ENCODE measurements at places on chromosomes 2 and 18. TPM values are rescaled to one million over a fixed set of nuclear protein-coding genes. Genes with fewer than 3 reads are reported as not detected.
A peak's percentile ranks its signal among the peaks of the same experiment; 100 is the strongest.

DNA sequence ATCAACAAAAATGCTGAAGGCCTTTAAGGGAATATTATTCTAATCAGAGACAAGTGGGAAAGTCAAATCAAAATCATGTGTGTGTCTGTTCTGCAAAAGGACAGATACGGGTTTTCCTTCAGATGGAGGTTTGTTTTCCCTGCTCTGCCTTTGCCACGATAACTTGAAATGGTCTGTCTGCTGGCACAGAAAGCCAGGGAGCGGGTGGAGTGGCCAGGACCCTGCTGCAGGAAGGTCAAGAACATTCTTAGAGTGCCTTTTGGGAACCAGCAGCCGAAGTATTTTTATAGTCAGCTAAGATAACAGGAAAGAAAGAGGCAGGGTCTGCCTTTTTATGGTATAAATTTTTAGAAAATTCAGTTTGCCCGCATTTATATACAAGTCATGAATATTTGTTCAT, 234.2 kb downstream of the LTBP1 start:
- no peak for DNase-seq

DNA sequence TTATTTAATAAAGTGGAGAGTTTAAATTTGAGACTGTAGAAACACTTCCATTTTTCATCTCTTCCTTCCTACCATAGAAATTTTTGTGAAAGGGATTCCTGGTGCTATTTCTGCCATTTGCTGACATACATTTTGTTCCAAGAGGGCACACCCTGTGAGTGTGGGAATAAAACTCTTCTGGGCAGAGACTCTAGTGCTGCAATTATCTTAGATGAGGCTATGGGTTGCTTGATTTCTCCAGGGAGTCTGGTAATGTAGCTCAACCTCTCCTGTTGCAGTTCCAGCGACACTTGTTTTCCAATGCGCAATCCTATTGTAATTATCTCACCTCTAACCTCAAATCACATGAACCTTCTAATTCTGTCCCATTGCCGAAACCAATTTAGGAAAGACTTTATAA, 60.1 kb upstream of the ZSWIM2 start:
- no peak for DNase-seq

- DNase-seq, result no peak
These were observed 263.1 kb downstream of the CDH20 start for GRCh38 chr18:61596296-61596695.

DNA sequence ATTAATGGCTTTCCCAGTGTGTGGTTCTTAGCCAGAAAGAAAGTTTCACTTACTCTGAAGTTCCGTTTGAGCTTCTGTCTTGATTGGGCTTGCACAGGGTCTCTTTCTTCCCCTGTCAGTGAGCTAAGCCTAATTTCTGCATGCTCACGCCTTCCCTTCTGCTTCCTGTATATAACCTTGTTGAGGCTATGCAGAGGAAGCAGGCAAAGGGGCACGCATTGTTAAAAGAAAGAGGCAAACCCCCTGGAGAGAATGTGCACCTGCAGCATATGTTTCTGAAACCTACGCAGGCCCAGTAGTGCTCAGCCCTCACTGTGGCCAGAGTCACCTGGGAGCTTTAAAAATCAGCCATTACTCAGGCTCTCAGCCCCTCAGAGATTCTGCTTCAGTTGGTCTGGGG, 14.5 kb upstream of the PLA2R1 start:
- no peak for DNase-seq

DNA sequence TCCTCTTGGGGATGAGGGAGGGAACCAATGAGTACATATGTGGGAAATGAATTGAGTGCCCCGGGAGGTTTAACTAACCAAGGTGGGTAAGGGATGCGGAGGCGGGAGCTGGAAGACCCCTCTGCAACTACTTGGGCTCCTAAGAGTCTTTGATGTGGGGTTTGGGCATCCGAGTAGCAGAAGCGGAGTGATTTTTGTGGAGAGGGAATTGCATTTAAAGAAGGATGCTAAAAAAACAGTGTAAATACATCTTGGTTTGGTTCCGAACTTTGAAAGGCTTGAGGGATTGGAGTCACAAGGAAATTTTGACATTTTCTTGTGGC, 215.7 kb downstream of the MCFD2 start:
- peak; percentile 32 for DNase-seq

DNA sequence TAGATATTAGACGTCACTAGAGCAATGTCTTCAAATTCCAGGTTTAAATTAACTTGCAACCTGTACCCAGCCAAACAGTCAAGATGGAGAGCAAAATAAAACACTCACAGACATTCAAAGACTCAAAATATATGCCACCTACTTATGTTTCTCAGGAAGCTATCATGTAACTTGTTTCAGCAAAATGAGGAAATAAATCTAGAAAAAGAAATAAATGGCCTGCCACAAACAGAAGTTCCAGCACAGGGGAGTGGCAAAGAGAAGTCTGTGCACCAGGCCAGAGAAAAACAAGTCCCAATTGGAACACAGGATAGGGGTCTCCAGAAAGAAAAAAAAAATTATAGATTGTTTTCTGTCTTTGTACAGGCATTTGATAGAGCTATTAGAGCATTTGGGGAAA, 96.7 kb downstream of the LRP2 start:
- no peak for DNase-seq

GRCh38 chr2:22518641-22519040, 866.3 kb upstream of the KLHL29 start:
- DNase-seq, result no peak

GRCh38 chr2:173862612-173863217, 102.5 kb downstream of the SP3 start:
- no peak for DNase-seq

DNA sequence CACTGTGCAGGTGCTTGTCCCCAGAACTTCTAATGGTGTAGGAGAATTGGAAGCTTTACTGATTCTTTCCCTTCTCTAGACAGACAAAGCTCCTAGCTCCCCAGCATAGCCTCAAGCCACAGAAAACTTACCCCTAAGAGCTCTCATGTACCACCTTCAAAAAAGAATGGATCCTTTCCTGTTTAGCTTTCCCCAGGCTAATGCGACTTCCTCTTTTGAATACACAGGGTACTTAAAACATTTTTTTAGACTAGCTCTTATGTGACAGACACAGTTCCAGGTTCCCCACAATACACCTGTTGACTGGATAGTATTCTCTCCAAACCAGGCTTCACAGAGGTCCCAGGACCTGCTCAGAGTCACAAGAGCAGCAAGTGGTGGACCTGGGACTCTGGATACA, 8.3 kb downstream of the CTAGE1 start:
- no peak for DNase-seq

GRCh38 chr2:123732563-123732962, 292.5 kb upstream of the CNTNAP5 start:
- peak; percentile 1 for DNase-seq

GRCh38 chr18:36185157-36185556, 2.1 kb upstream of the MOCOS start:
- DNase-seq, result no peak

- no peak for DNase-seq
These were observed 261.3 kb downstream of the MBD5 start for GRCh38 chr2:148282201-148282600.

DNA sequence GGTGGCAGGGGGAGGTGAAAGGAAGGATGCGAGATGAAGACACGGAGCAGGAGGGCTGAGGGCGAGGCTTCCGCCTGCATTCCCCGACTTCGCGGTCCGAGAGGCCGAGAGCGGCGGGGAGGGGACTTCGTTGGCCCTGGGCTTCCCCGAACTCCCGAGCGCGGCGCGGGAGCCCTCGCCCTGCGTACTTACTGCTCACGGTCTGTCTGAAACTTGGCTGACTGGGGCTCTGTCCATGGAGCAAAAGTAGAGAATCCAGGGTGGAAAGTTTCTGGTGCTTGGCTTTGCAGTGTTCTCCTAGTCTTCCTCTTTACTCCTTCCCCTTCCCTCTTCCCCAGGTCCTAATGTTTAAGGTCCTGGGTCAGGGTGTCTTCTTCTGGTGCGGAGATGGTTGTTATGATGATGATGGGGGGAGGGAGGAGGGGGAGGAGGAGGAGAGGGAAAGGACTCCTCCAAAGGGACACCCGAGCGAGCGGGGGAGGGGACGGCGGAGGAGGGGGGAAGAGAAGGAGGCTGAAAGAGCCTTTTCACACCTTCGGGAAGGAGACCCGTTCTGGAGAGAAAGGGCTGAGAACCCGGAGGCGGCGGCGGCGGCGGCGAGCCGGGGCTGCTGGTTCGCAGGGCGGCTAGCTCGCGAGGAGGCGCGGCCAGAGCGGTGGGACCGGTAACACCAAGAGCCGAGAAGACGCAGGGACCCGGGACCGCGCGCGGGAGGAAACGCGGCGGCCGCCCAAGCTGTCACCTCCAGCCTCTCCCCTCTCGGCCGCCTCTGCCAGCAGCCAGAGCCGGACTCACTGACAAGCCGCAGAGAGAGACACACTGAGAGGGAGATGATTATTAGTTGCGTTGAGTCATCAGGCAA, at the start of gene SATB2:
Gene SATB2, minus strand, starts transcription at position 793 of the 862 bp plus-strand sequence. CDS start 1,902 bp downstream, outside the sequence.
- peak; percentile 86 for DNase-seq

GRCh38 chr2:54940723-54941122, 109.5 kb downstream of the RTN4 start:
- no peak for DNase-seq

DNA sequence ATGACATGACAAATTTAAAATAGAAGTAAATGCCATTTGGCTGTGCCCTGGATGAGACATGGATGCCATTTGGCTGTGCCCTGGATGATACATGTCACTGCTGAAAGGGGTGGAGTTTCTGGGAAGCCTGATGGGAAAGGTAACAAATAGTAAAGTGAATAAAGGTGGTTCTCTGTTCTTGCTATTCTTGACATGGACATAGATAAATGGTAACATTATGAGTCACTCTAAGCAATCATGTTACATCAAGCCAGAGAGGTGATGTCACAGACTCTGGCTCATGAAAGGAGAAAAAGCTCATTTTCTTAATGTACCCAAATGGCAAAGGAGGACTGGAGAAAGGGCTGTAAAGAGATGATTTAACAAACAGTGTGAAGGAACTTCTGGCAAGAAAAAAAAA, 86.4 kb downstream of the EML6 start:
- peak; percentile 53 for DNase-seq

DNA sequence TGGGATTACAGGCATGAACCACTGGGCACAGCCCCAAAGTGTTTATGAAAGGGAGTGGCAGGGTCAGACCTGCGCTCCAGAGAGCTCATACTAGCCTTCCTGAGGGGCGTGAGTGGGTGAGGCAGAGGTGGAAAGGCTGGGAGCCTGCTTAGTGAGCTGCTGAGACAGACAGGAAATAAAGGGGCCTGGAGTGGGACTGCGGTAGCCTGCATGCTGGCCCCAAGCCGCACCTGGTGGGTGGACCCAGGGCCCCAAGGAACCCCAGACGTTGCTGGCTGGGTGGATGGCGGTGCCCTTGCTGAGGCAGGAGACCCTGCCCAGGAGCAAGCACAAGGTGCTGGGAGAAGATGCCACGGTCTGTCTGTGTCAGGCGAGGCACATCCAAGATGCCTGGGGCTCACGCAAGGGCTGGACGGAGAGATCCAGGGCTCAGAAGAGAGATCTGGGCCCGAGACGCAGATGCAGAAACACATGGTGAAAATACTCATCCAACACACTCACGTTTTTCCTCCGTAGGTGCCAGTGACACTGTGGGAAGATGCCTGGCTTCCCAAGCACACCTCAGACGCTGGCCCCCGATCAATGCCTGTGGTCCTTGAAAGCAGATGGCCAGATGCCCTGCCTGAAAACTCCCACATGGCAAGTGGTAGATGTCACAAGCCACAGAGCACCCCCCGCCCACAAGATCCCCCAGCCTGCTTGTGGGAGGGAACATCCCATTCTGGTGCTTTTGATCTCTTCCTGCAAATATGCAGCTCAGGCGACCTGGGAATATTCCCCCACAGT, 151.1 kb downstream of the GLI2 start:
- DNase-seq, result no peak

DNA sequence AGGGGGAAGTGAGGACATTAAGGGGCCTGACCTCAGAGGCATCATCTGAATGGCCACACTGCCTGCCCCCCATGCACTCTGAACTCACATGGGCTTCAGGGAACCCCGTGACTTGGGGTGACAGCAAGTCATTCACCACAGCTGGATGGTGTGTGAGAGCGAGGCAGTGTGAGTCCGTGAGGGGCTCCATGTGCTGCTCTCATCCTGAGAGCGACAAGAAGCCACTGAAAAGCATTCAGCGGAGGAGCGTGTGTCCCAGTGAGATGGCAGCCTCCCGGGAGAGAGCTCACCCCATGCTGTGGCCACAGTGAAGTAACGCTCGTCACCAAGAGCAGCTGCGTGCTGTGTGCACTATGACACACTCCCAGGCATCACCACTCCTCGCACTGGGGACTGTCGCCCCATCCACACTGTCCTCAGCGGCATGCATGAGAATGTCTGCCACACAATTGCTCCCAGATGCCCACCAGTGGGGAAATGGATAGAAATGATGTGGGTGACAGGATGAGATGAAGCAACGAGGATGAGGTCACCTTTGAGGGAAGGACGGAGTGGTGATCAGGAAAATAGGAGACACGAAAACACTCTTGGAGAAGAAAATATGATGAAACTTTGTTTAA, 213.0 kb upstream of the RAB6C start:
- DNase-seq, result no peak

GRCh38 chr18:13136904-13137669, 81.5 kb upstream of the LDLRAD4 start:
- no peak for DNase-seq

GRCh38 chr2:33670392-33670937, 71.4 kb upstream of the FAM98A start:
- peak; percentile 30 for DNase-seq

GRCh38 chr2:28004086-28004485, 113.6 kb downstream of the BABAM2 start:
- peak; percentile 84 for DNase-seq

GRCh38 chr18:68948622-68949021, 150.7 kb downstream of the CCDC102B start:
- no peak for DNase-seq

DNA sequence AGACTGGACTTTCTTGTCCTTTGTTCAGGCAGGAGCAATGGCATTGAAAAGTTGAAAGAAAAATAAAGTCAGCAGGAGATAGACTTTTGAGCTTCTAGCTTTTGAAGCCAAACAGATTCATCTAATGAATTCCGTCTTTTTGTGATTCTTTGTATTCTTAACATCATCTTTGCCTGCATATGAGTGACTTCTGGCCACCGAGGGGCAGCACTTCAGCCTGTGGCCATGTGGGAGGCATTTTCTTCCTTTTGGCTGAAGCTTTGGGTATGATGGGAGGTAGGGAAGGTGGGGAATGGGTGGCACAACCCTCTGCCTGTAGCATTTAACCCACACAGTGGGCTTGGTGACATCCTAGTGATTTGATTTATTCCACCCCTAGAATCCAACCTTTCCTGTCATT, 220.6 kb downstream of the SETBP1 start:
- no peak for DNase-seq

Gene CCBE1
- 7.7 TPM for total RNA-seq

Gene UGT1A5
- total RNA-seq, result not detected

Gene ALKAL2
- not detected for total RNA-seq

Gene FZD7
- 39.8 TPM for total RNA-seq

Gene NT5DC4
- total RNA-seq, result not detected

Gene MPV17
- 92.5 TPM for total RNA-seq

Gene STON1
- total RNA-seq, result 3.7 TPM

Gene TTC27
- 17.0 TPM for total RNA-seq

Gene ACKR3
- 2.7 TPM for total RNA-seq

Gene CIB4
- not detected for total RNA-seq

Gene QPCT
- 62.5 TPM for total RNA-seq
